NCI-H1694 (cell line): ENCODE measurements at places on chromosomes 12 and 14.

DNA sequence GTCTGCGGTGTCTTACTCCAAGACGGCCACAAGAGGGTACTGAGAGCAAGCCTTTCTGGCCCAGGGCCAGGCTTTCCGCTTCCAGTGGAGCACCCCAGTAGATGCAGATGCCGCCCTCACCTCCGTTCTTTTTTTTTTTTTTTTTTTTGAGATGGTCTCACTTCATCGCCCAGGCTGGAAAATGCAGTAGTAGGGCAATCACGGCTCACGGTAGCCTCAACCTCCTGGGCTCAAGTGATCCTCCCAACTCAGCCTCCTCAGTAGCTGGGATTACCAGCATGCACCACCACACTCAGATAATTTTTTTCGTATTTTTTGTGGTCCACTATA is 5.6 kb upstream of the LBHD2 start:
- peak; percentile 93 for DNase-seq

GRCh38 chr14:104110491-104111209 is 25.1 kb downstream of the ASPG start:
- DNase-seq = no peak

- no peak for DNase-seq
These were observed 9.0 kb upstream of the NUMB start for GRCh38 chr14:73467377-73467776.

DNA sequence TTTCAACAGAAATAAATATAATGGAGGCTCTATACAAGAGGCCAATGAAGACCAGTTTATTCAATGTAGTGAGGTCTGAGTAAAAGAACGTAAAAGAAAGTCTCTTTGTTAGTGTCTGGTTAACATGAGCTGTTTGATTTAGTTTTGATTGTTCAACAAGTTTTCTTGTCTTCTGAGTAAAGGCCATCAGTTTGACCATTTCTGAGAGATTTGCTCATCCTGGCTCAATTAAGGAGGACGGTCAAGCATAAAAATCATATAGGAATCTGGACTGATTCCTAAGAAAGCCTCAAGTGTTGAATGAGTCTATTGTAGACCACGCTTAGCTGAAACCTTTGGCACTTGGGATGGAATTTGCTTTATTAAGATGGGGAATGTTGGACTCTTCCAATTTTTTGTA is 32.5 kb upstream of the FGF23 start:
- DNase-seq = no peak

- peak; percentile 11 for DNase-seq
These were observed 68.9 kb upstream of the NCOR2 start for GRCh38 chr12:124636138-124636978.

- no peak for DNase-seq
These were observed 121.1 kb upstream of the MDM1 start for GRCh38 chr12:68453278-68453677.

- DNase-seq = peak; percentile 66
These were observed 10.6 kb upstream of the PYGL start for GRCh38 chr14:50954811-50955372.

GRCh38 chr14:106564058-106564643 is 1037.8 kb downstream of the TMEM121 start:
- no peak for DNase-seq

GRCh38 chr12:101655393-101655792 is 42.0 kb upstream of the CHPT1 start:
- DNase-seq = no peak

DNA sequence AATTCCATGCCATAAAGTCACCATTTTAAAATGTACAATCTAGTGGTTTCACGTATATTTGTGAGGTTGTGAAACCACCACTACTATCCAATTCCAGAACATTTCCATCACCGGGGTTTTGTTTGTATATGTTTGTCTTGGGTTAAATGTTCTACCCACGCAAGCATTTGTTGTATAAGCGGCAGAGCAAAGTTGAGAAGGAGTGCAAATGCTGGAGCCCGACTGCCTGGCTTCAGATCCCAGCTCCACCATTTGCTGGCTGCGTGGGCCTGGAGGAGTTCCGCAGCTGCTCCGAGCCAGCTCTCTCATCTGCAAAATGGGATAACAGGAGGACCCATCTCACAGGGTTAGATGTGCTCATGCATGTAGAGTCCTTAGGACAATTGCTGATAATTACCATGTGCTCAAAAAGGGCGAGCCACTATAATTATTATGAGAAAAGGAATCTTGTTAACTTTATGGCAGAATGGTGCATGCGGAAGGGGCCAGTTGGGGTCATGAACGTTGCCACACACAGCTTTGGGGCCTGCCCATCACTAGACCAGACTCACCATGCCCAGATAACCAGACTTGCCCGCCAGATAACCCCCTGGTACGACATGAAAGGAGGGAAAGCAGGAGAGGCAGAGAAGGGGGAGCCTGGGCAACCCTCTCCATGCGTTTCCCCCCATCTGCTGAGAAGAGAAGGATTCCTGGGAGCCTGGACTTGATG is 6.4 kb downstream of the ACTN1 start:
- DNase-seq = no peak

GRCh38 chr12:67382241-67382871 is 113.2 kb downstream of the CAND1 start:
- DNase-seq = no peak

GRCh38 chr14:58560208-58560607 is 77.6 kb upstream of the DACT1 start:
- DNase-seq = no peak
